Dermis microvascular lymphatic vessel endothelial cell (primary cell): ENCODE measurements at places on chromosomes 11 and 22. TPM values are rescaled to one million over a fixed set of nuclear protein-coding genes. Genes with fewer than 3 reads are reported as not detected.

DNA sequence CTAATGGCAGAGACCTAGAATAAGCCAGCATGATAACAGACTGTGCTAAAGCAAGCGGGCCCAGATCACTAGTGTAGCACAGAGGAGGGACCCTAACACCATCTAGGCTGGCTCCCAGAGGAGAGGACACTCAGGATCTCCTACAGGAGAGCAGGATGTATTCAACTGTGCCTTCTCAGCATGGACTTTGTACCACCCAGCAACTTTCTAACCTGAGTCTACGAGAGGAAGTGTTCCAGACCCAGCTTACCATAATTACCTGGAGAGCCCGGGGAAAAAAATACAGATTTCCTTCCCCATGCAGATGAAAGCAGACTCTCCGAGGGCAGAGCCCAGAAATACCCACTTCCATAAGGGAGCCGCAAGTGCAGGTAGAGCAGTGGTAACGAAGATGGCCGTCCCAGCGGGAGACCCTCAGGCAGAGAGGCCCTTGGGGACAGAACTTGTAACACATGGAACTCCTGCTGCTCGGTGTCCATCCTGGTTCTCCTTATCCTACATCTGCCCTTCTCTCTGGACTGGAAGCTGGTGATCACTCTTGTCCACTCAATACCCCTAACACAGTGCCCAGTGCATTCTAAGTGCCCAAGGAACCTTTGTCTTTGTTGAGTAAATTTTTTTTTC, 20.2 kb downstream of the DDX25 start:
- no peak for DNase-seq

- no peak for DNase-seq
Measured at GRCh38 chr11:44964526-44965209, 14.0 kb upstream of the TP53I11 start.

DNA sequence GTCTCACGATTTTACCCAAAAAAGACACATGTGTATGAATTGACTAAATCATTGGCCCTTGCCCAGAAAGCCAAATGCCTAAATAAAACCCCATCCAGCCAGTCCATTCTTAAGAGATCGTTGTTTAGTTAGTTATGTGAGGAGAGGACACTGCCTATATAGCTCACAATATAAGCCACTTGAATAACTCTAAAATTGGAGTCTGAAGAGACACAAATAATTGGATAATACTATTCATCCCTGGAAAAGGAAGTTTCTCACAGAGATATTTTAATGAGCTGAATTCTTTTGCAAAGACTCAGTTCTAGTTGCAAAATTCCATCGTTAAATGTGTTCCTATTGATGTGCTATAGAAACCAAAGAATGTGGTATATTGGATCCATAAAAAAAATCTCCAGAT, 176.7 kb downstream of the SOX6 start:
- DNase-seq: no peak

DNA sequence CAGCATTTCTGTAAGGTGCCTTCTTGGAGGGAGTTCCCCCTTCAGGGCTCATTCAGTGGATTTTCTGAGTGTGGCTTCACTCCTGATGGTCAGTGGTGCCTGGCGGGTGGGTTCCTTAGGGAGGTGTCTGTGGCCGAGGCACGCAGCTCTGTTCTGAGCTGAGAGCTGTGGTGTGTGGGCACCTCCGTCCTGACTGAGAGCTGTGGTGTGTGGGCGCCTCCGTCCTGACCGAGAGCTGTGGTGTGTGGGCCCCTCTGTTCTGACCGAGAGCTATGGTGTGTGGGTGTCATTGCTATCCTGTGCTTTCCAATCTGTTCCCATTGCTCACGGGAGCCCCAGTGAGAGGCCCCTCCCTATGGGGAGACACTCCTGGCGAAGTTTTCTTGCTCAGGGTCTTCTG, 39.8 kb downstream of the MUC6 start:
- no peak for DNase-seq

- peak; percentile 67 for DNase-seq
Measured at GRCh38 chr11:5123802-5124521, 14.2 kb downstream of the OR52A5 start.

GRCh38 chr11:111540114-111540936, at the start of gene LAYN:
Gene LAYN, plus strand, starts transcription at chr11:111540720. Its CDS starts 124 bp downstream, at chr11:111540844.
- no peak for DNase-seq

- no peak for DNase-seq
Measured at GRCh38 chr22:25404556-25404927, 159.9 kb upstream of the GRK3 start.

- DNase-seq: no peak
Measured at GRCh38 chr11:69260622-69261021, 33.3 kb upstream of the MYEOV start.

- no peak for DNase-seq
Measured at GRCh38 chr11:86116386-86116726, 47.5 kb upstream of the PICALM start.

GRCh38 chr11:125842321-125842948, 9.3 kb downstream of the PATE4 start:
- DNase-seq: peak; percentile 2

DNA sequence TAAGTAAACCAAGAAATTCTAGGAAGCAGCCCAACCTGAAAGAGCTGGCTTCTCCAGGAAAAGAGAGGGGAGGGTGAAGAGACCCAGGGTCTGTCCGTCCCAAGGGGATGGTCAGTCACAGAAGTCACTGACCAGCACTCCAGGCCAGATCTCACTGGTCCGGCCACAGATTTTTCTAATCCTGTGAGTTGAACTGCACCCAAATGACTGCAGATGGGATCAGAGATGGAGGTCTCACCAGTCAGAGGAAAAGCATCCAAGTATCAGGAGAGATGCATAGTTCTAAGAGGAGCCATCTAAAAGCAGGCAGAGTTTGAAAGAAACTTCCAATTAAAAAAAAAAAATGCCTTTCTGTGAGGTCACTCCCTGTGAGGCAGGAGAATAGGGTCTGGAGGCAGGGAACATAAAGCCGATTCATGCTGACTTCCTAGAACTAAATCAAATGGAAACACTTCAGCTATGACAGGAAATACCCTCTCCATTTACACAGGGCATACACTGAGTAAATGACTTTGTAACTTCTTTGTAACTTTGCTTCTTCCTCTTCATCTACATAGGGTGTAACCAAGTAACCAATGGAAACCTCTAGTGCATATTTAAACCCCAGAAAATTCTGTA, 144.5 kb downstream of the CCDC34 start:
- no peak for DNase-seq

- no peak for DNase-seq
Measured at GRCh38 chr22:43530349-43531201, 118.8 kb downstream of the MPPED1 start.

DNA sequence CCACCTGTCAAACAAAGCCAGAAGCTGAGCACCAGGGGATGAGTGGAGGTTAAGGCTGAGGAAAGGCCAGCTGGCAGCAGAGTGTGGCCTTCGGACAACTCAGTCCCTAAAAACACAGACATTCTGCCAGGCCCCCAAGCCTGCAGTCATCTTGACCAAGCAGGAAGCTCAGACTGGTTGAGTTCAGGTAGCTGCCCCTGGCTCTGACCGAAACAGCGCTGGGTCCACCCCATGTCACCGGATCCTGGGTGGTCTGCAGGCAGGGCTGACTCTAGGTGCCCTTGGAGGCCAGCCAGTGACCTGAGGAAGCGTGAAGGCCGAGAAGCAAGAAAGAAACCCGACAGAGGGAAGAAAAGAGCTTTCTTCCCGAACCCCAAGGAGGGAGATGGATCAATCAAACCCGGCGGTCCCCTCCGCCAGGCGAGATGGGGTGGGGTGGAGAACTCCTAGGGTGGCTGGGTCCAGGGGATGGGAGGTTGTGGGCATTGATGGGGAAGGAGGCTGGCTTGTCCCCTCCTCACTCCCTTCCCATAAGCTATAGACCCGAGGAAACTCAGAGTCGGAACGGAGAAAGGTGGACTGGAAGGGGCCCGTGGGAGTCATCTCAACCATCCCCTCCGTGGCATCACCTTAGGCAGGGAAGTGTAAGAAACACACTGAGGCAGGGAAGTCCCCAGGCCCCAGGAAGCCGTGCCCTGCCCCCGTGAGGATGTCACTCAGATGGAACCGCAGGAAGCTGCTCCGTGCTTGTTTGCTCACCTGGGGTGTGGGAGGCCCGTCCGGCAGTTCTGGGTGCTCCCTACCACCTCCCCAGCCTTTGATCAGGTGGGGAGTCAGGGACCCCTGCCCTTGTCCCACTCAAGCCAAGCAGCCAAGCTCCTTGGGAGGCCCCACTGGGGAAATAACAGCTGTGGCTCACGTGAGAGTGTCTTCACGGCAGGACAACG, 11.7 kb downstream of the CXCR5 start:
- DNase-seq: no peak

DNA sequence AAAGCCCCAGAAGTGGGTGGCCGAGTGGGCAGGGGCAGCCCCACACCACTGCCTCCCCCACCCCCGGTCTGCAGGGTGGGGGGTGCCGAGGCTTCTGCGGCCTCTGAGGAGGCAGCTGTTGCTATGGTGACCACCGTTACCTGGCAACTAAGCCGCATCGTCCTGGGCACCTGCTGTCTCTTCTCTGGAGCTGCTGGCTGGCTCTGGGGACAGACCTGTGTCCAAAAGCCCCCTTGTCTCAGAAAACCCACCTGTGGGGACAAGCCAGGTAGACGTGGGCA, 79.9 kb upstream of the PRR5 start:
- DNase-seq: no peak

GRCh38 chr11:86503131-86503530, 128.4 kb downstream of the CCDC81 start:
- no peak for DNase-seq

GRCh38 chr11:112132737-112133136, 31.2 kb downstream of the IL18 start:
- no peak for DNase-seq

Gene TIGD3
- under 0.01 and 0.26 TPM in 2 replicates for total RNA-seq

Gene RRP7A
- 25.3 and 30.7 TPM in 2 replicates for total RNA-seq

Gene PLEKHB1
- total RNA-seq: 0.26 and 0.76 TPM in 2 replicates

Gene OR52A1
- total RNA-seq: not detected in 2 replicates

Gene LIF
- 0.25 and 0.26 TPM in 2 replicates for total RNA-seq
